ENCODE measurements at places on chromosomes 11 and 22. TPM values are rescaled to one million over a fixed set of nuclear protein-coding genes. Genes with fewer than 3 reads are reported as not detected.

GRCh38 chr22:40345271-40345670, 1.0 kb upstream of the ADSL start:
- no peak for DNase-seq

GRCh38 chr22:41478891-41479521, 10.1 kb downstream of the ACO2 start:
- no peak for DNase-seq

DNA sequence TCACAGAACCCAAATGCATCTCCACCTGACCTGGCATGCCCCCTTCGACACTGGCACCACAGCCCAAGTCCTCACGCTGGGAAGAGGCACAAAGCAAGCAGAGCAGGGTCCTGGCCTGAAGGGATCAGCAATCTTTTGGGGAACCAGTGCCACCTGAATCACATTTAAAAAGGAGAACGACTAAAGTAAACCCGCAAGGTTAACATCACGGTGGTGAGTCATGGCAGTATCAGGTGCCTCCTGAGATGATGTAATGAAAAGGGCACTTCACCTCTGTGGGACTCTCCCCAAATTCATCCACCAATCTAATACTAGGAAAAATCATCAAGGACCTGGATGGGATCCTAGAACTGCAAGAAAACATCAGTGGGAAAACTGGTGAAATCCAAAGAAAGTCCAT, 44.9 kb downstream of the PACSIN2 start:
- no peak for DNase-seq

Gene ALX4
- polyA plus RNA-seq, result 0.13 TPM

Gene OR51B5
- 0.32 TPM for polyA plus RNA-seq

DNA sequence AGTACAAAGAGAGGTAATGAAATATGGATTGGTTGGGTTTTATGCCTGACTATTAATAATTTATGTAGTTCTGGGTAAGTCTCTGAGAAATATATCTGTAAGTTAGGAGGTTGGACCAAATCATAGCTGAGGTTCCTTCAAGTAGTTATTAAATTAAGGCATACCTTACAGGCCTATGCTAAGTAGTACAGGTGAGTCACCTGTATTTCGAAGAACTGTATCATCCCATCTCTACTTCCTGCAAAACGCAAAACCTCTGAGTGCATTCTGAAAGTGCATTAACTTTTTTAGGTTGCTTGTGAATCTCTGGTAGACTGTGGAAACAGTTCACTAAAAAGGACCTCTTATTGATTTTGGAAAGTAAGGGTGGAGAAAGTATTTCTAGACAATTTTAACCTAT, 37.1 kb downstream of the APOL5 start:
- DNase-seq, result no peak

GRCh38 chr11:9060700-9061111, 30.7 kb downstream of the SCUBE2 start:
- no peak for DNase-seq

Gene CSNK2A3
- 0.86 TPM for polyA plus RNA-seq

DNA sequence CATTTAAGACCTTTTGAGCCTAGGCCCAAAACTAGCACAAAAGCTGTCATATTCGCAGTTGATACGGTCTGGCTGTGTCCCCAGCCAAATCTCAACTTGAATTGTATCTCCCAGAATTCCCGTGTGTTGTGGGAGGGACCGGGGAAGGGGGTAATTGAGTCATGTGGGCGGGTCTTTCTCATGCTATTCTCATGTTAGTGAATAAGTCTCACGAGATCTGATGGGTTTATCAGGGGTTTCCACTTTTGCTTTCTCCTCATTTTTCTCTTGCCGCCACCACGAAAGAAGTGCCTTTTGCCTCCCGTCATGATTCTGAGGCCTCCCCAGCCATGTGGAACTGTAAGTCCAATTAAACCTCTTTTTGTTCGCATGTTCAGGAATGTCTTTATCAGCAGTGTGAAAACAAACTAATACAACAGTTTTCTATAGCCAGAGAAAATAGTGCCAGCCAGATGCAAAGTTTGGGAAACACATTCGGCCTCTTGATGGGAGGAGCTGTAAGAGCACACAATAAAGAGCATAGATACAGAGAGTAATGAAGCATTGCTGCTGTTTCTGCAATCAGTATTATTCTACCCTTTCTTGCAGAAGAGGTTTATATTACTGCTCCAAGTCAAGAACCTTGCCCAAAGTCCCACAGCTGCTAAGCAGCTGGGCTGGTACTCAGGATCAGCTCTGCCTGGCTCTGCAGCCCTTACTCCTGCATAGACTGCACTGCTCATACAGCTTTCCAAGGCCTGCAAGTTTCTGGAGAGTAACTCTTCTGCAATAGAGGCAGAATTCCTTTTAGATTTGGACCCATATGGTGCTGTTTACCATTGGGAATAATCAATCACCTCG, 2.0 kb upstream of the ZNF195 start:
- no peak for DNase-seq

DNA sequence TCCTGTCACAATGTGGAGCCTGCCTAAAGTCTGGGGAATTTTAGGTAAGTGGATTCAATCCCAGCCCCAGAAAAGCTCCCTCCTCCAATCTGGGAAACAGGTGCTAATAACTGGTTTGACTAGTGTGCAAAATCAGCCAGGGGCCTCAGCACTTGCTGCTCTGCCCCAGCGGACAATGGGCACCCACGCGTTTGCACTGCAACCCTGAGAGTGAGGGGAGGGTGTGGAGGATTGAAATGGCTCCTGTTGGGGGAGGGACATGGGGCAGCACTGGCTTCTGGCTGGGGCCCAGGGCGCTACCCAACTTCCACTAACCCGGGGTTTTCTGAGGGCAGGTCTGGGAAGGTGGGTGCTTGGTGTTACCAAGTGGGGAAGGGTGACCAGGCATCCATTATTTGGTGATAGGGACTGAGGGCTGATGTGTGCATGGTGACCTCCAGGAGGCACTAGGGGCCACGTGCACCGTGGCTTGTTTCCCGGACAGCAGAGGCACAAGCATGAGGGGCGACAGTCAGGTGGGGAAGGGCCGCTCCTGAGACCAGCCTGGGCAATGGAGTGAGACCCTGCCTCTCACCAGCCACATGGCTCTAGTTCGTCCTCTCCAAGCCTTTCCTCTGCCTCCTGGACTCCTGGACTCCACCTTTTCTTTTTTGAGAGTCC, 4.3 kb upstream of the PNPLA5 start:
- no peak for DNase-seq

DNA sequence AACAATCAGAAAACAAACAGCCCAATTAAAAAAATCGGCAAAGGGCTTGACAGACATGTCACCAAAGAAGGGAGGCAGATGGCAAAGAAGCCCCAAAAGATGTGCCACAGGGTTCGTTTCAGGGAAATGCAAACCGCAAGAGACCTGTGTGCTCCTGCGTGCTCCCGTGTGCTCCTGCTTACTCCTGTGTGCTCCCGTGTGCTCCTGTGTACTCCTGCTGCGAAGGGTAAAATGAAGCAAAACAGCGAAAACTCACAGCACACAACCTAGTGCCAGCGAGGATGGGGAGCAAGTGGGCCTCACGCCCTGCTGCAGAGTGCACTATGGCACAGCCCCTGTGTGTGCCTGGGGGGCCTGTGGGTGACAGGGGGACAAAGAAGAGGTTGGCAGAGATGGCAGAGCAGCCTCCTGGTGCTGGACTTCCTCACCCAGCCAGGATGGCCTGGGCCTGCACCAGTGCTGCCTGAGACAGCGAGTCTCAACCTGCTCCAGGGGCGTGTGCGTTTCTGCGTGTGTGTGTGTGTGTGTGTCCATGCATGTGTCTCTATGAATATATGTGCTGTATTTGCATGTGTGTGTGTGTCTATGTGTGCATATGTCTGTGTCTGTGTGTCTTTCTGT, 14.0 kb downstream of the ASCL2 start:
- DNase-seq, result no peak

DNA sequence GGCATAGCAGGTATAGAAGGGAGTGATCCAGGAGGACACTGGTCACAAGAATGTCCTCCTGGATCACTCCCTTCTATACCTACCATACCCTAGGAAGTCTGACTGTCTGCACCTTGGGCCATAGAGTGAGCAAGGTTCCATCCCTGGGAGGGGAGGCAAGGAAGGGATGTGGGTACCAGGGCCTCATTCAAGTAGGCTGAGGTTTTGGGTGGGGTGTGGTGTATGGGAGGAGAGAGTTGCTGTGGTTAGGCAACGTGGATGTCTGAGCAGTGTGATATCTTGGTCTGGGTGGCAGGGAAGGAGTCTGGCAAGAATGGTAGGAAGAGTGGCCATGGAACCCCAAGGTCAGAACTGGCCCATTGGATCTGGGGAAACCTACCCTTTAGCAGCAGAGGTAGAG, 13.2 kb downstream of the PPFIBP2 start:
- DNase-seq, result no peak

GRCh38 chr11:77027275-77027674, 6.9 kb upstream of the B3GNT6 start:
- DNase-seq, result no peak

Gene MCHR1
- 0.42 TPM for polyA plus RNA-seq

DNA sequence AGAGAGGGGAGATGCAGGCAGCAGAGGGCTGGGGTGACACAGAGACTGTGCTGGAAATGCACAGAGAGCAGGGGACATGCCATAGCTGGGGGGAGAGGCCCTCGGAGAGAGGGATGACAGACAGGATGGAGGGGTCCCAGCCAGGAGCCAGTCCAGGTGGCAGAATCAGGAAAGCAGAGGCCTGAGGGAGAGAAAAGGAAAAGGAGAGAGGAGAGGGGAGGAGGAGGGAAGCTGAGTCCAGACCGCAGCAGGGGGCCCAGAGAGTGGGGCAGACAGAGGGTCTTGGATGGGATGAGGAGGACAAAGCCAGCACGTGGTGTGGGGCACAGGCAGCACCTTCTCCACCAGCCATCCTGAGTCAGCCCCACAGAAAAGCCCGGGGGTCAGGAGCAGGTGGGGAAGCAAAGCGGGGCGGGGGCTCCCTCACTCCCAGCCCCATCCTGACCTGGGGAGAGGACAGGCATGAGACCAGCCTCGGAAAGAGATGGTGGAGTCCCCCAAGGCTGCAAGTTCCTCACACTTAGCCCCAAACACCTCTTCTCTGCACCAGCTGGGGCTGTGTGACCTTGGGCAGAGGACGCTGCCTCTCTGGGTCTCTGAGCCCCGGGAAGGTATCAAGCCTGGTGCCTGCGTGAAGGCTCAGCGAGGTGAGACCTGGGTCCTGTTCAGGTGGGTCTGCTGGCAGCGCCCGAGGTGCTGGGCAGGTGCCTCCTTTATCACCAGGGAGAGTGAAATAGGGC, 48.0 kb downstream of the IGLL1 start:
- DNase-seq, result no peak

- DNase-seq, result no peak
Measured at GRCh38 chr22:46674367-46674781, 54.2 kb downstream of the GRAMD4 start.

DNA sequence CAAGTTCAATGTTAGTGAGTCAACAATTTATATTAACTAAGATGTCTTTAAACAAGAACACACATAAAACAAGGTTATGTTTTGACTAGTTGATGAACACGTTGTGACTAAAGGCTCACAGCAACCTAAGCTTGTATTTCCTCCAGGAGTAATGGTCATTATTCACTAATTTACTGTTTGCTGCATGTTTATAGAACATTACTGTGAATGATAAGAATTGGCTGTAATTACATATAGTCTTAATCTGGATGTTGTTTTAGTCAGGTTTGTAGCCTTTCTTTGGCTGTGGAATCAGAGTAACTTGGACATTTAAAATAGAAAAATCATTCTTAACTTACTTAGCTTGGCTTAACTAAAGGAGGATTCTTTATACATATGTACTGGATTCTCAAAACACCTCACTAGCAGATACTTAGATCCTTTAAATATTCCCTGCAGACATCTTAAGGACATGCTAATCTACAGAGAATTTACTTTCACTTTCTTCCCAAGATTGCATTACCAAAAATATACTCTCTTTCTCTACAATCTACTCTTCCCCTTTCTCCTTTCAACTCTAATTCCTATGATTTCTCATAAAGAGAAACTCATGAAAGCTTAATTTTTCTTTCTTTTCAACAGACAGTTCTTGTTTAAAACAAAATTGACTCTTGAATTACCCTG, 319.7 kb upstream of the CTSC start:
- DNase-seq, result no peak

DNA sequence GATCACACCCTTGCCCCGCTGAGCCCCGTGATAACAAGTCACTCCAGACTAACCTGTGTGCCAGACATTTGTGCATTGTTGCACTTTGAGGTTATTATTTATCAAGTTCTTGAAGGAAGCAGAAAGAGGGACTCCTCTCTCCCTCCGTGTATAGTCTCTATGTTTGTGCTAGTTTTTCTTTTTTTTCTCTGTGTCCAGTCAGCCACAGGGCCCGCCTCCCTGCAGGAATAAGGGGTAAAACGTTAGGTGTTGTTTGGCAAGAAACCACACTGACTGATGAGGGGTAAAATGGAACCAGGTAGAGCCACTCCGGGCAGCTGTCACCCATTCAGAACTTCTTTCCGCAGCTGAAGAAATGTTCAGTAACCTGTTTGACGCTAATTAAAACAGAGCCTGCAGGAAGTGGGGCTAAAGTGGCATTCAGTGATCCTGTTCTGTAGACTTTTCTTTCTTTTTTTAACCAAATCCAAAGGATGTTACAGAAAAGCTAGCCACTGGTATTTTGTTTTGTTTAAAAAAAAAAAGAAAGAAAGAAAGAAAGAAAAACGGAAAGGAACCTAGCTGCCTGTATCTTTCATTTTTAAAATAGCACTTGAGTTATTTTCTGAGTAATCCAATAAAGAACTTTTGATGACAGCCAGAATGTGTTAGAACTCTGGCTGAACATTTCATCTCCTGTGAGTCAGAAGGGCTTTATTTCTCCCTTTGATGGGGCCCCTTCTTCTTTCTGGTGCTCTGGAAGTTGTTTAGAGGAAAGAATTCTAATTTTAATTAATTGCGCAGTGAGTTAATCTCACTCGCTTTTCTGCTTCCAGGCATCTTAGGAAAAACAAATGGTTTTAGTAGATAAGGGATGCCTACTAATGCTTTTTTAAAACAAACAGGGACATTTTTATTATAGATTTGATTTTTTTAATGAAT, 58.2 kb downstream of the COMMD9 start:
- peak; percentile 75 for DNase-seq

DNA sequence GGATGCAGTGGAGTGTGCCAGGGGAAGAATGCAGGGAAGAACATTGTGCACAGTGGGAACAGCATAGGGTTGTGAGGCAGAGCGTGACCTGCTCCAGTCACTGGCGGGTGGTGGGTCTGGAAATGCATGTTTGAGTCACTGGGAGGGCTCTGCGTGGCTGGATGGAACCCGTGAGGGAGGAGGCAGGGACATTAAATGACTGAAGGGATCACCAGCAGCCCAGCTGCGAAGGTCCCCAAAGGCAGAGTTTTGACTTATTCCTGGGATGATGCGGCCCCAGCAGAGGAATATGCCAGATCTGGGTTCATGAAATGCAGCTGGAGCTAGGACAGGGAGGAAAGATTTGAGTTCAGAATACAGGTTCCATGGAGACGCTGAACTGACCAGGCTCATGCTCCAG, 104.0 kb upstream of the FGF3 start:
- no peak for DNase-seq

GRCh38 chr11:126090452-126090851, 27.8 kb upstream of the CDON start:
- DNase-seq, result no peak

GRCh38 chr11:46978005-46978491, 41.5 kb downstream of the CSTPP1 start:
- DNase-seq, result no peak

Measured in renal pelvis (tissue), 12 donors.